NCI-H1417 (cell line): ENCODE measurements at places on chromosomes 16 and 17.
A peak's percentile ranks its signal among the peaks of the same experiment; 100 is the strongest.

DNA sequence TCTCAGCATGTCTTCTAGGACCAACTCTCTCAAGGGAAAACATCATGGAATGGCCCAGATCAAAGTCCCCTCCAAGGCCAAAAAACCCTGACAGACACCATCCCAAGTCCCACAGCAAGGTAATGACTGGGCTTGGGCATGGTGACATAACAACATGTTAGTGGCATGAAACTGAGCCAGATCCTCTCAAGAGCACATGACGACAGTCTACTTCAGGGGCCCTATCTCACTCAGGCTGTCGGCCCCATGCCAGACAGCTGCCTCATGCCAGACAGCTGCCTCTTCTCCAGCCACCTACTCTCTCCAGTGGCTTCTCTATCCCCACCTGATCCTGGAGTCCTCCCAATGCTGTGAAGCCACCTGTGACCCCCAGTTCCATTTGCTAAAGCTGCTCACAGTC lies 18.4 kb downstream of the HSD11B2 start:
- no peak for DNase-seq

- DNase-seq, result no peak
Observed at GRCh38 chr16:4580250-4580649, 24.1 kb downstream of the C16orf96 start.

GRCh38 chr17:9519583-9520272 lies 55.9 kb downstream of the STX8 start:
- DNase-seq, result peak; percentile 34

DNA sequence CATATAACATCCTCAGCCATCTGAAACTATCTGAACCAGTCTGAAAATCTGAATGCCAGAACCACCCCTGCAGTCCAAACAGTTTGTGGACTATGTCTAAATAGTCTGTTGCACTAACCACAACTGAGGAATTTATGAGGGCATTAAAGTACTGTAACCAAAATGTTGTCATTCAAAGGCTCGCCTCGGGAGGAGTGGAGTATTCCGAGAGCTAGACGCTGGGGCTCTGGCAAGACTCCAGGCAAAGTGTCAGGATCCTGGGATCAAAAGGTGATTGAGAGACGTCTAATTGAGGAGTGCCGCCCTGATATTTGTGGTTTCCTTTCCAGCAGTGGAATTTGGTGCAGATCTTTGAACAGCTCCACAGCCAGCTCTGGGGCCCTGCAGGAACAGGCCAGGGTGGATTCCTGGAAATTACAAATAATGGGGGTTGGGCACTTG lies 142.9 kb upstream of the MYOCD start:
- DNase-seq, result no peak

DNA sequence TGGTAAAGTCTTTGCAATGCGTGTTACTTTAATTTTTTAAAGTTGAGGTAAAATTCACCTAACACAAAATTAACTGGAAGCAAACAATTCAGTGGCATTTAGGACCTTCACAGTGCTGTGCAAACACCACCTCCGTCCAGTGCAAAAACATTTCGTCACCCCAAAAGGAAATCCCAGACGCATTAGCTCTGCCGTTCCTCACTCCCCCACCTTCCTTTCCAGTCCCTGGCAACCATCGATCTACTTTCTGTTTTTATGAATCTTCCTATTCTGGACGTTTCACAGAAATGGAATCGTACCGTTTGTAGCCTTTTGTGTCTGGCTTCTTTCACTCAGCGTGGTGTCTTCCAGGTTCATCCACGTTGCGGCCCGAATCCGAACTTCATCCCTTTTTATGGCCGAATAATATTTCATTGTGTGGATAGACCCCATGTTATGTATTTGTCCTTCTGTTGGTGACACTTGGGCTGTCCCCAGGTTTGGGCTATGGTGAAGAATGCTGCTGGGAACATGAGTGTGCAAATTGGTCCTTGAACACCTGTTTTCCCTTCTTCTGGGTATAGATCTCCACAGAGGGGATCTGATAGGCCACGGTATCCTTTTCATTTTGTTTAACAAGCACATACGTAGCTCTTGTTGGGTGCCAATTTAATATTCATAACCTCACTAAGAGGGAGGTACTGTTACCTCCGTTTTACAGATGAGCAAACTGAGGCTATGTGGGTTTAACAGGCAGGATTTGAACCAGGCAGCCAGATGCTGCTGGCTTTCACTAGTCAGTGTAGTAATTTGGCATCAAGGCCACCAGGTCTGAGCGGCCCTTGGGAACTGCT lies 232.0 kb upstream of the GSE1 start:
- no peak for DNase-seq

- DNase-seq, result no peak
Observed at GRCh38 chr16:6484081-6484480, 848.6 kb upstream of the RBFOX1 start.

DNA sequence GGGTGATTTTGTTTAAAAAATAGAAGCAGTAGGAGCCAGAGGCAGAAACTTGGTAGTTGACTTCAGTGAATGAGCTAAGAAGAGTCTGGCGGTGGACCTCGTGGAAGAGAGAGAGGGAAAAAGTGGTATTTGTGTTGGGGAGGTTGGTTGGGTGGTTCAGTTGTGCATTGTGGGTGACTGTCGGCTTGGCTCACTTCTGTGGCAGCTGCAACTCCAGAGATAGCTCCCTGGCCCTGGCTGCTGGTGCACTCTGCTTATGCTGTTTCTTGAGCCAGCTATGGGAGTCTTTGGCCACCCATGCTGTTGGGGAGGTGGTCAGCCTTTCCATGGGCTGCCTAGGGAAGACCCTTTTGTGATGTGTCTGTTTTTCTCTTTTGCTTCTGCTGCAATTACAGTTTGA lies 50.4 kb upstream of the CRISPLD2 start:
- no peak for DNase-seq

DNA sequence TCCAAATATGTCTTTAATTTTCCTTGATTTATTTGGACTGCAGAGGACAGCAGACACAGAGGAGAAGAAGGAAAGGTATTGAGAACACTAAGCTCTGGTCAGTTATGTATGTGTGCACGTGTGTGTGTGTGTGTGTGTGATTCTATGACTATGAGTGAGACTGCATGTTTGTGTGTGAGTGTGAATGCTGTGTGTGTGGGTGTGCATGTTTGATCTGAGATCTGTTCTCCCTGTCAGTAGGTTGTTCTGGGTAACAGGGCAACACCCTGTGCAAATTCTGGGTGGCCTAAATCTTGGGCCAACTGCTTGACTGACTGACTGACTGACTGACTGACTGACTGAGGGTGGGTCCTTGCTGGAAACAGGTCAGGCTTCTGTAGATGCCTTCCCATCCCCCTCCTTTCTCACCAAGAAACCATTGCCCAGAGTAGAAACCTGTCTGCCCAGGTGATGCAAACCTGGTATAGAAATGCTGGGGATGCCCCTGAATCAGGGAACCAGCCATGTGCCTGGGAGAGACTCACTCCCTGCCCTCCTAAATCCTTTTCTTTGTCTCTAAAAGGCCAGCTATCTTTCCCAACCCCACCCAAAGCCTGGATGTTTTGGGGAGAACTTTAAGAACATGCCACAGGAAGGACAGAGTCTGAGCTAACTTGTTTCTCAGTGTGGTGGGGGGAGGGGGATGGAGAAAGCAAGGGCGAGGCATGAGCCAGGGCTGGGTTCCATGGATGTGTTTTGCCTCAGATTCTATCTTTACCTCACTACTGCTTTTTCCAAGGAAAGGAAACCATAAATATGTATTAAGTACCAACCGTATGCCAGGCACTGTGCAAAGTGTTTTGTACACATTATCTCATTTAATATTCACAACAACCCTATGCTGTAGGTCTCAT lies 4.5 kb upstream of the NR1D1 start:
- no peak for DNase-seq

GRCh38 chr16:87812200-87812656 lies 46.4 kb upstream of the KLHDC4 start:
- DNase-seq, result peak; percentile 81

DNA sequence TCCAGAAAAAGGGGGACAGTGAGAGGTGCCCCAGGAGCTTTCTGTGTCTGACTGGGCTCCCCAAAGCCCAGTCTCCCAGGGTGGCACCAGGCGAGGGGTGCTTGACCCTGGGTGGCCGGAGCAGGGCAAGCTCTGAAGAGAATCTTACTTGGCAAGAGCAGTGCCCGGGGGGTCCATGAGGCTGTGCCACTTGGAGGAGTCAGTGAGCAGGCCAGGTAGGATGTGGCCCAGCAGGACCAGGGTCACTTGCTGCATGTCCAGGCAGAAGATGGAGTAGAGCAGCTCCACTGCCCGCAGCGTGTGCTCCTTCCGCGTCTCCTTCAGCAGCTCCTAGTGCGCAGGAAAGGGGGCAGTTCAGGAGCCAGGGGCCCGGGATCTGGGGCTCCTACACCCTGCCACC lies 7.3 kb downstream of the CSF3 start:
- no peak for DNase-seq

GRCh38 chr17:4155980-4156620 lies 13.1 kb downstream of the CYB5D2 start:
- no peak for DNase-seq

DNA sequence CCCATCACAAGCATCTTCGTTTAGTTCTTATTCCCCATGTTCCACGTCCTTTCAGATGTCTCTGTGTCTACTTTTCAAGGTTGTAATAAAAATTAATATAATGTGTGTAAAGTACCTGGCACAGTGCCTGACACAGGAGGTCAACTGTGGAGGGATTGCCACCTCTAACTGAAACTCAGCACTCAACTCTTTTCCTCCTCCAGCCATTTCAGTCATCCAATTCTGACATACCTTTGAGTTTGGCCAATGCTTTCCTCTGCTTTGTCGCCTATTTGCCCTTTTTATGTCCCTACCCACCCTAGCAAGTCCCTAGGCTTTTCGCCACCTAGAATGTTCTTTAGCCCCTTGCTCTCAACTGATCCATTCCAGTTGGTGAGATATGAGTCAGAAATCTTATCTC lies 1.6 kb downstream of the UBE2Z start:
- no peak for DNase-seq

GRCh38 chr17:51298508-51299371 lies 38.4 kb downstream of the UTP18 start:
- peak; percentile 81 for DNase-seq

- no peak for DNase-seq
Observed at GRCh38 chr16:75111961-75112733, 4.4 kb downstream of the LDHD start.

GRCh38 chr16:14502932-14503741 lies 126.9 kb downstream of the PARN start:
- no peak for DNase-seq

DNA sequence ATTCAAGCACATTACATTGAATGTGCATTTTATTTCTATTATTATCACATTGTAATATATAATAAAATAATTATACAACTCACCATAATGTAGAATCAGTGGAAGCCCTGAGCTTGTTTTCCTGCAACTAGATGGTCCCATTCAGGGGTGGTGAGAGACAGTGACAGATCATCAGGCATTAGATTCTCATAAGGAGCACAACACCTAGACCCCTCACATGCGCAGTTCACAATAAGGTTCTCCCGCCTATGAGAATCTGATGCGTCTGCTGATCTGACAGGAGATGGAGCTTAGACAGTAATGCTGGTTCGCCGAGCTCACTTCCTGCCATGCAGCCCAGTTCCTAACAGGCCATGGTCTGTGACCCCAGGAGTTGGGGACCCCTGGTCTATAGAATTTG lies 96.7 kb upstream of the RBBP6 start:
- DNase-seq, result no peak

GRCh38 chr17:38454532-38454931 lies 26.3 kb downstream of the ARHGAP23 start:
- no peak for DNase-seq

GRCh38 chr17:78105551-78105950 lies 23.0 kb downstream of the TMC6 start:
- DNase-seq, result no peak

GRCh38 chr17:8742274-8742673 lies 2.4 kb downstream of the CCDC42 start:
- DNase-seq, result no peak

GRCh38 chr17:38697061-38697820 lies 7.8 kb upstream of the MLLT6 start:
- no peak for DNase-seq

- no peak for DNase-seq
Observed at GRCh38 chr17:82177761-82178498, 34.7 kb downstream of the CCDC57 start.

GRCh38 chr17:42704837-42705494 lies 22.6 kb downstream of the CNTNAP1 start:
- DNase-seq, result no peak

GRCh38 chr17:37062021-37062420 lies 113.3 kb downstream of the AATF start:
- no peak for DNase-seq

- no peak for DNase-seq
Observed at GRCh38 chr16:8099586-8099985, 490.7 kb downstream of the TMEM114 start.

DNA sequence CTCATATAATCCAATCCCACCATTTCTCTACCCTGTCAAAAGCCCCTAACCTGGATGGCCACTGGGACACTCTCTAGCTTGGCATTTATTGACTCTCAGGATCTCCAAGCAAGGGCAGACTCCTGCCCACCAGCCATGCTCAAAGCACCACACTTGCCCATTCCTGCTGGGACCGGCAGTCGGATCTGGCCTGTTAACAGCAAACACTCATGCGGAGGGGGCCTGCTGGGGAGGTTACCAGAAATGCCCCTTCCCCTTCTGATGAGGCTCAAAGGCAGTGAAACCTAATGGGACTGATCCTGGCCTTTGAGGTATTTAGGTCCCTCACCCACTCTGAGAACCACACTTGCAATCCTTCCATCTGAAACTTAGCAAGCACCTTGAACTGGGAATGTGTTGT lies 6.5 kb upstream of the CCL1 start:
- DNase-seq, result no peak

- no peak for DNase-seq
Observed at GRCh38 chr17:80698297-80698696, 153.7 kb downstream of the RPTOR start.

- no peak for DNase-seq
Observed at GRCh38 chr16:15857724-15858560, 1.1 kb upstream of the MYH11 start.

DNA sequence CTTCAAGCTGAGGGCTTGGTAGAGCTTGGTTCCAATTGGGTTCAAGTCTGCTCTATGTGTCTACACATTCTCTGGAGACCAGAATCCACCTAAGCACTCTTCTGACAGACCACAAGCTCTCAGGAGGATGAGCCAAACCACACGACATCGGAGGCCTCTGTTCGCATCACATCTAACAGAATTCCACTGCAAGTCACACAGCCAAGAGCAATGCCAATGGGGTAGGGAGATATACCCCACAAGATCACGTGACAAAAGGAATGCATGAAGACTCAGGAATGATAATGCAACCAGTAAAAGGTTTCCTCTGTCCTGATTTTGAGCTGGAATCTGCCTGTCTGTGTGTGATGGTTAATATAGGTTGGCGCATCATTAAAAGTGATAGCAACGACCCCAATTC lies 46.6 kb upstream of the RPL38 start:
- DNase-seq, result no peak
